ENCODE measurements at places on chromosomes 2 and 18.

DNA sequence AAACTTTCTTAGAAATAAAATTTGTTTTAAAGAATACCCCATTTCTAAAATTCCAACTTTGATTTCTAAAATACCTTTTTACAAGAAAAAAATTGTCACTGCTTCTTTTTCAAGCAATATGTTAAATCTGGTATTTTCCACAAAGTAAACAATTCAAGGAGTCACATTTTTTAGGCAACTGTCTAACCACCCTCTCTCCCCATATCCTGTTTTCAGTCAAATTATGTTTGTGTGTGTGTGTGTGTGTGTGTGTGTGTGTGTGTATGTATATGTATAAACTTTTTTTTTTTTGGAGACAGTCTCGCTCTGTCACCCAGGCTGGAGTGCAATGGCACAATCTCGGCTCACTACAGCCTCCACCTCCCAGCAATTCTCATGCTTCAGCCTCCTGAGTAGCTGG, 59.3 kb downstream of the ADNP2 start:
- DNase-seq = no peak

- DNase-seq = no peak
These were observed 35.7 kb downstream of the AMER3 start for GRCh38 chr2:130790804-130791616.

- DNase-seq = no peak
These were observed 14.9 kb upstream of the CYP26B1 start for GRCh38 chr2:72162574-72162973.

DNA sequence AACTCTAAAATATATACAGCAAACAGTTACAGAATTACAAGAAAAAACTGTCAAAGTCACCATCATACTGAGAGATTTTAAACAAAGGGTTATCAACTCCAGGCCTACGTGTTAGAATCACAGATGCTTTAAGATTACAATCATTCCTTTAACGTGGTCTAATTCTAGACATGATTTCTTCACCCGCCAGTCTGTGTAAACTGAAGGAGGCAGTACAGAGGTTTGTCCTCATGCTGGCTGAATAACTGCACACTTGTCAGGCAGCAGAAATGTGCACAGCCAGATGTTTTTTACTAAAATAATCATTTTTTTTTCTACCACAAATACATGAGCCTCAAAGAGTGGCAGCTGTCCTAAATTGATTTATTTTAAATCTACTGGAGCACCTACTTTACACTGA, 15.5 kb upstream of the NEURL3 start:
- DNase-seq = no peak

GRCh38 chr18:69887256-69887655, 60.4 kb downstream of the CD226 start:
- DNase-seq = no peak

- no peak for DNase-seq
These were observed 23.3 kb upstream of the IL1R1 start for GRCh38 chr2:102119255-102119654.

GRCh38 chr2:110925479-110925878, 193.1 kb downstream of the ACOXL start:
- no peak for DNase-seq

GRCh38 chr2:143296089-143296488, 166.9 kb downstream of the ARHGAP15 start:
- DNase-seq = no peak

GRCh38 chr2:29796446-29796845, 124.9 kb downstream of the ALK start:
- DNase-seq = no peak

- no peak for DNase-seq
These were observed 5.5 kb upstream of the TMEM214 start for GRCh38 chr2:27027211-27027651.

- DNase-seq = no peak
These were observed 60.7 kb upstream of the AQP4 start for GRCh38 chr18:26926066-26926675.

GRCh38 chr18:44556296-44556695, 124.4 kb upstream of the SETBP1 start:
- no peak for DNase-seq

- DNase-seq = no peak
These were observed 128.6 kb downstream of the TSN start for GRCh38 chr2:121884078-121884477.

- DNase-seq = no peak
These were observed 6.7 kb upstream of the ACAA2 start for GRCh38 chr18:49819823-49820671.

- no peak for DNase-seq
These were observed 148.8 kb upstream of the SRD5A2 start for GRCh38 chr2:31729442-31730092.

DNA sequence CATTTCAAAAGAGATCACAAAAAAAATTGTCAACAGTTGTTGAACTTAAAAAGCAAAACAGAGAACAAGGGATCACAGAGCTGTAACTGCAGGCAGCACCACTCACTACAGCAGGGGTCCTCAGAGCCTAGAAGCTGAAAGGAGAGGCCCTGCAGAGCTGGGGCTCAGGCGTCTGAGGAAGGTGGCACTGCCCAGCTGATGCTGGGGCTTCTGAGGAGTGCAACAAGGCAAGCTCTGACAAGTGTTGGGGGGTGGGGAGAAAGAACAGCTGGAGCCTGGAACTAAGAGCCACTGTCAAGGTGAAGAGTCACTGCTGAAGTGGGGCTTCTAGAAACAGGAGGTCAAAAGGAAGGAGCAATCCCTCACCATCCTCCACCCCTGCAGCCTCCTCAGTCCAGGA, 46.2 kb downstream of the FTCDNL1 start:
- DNase-seq = no peak

- no peak for DNase-seq
These were observed 15.5 kb downstream of the SH3BP4 start for GRCh38 chr2:234967201-234967869.

GRCh38 chr18:63410792-63411191, 11.5 kb downstream of the VPS4B start:
- no peak for DNase-seq

- no peak for DNase-seq
These were observed 541.8 kb downstream of the SOX11 start for GRCh38 chr2:6233993-6234392.

DNA sequence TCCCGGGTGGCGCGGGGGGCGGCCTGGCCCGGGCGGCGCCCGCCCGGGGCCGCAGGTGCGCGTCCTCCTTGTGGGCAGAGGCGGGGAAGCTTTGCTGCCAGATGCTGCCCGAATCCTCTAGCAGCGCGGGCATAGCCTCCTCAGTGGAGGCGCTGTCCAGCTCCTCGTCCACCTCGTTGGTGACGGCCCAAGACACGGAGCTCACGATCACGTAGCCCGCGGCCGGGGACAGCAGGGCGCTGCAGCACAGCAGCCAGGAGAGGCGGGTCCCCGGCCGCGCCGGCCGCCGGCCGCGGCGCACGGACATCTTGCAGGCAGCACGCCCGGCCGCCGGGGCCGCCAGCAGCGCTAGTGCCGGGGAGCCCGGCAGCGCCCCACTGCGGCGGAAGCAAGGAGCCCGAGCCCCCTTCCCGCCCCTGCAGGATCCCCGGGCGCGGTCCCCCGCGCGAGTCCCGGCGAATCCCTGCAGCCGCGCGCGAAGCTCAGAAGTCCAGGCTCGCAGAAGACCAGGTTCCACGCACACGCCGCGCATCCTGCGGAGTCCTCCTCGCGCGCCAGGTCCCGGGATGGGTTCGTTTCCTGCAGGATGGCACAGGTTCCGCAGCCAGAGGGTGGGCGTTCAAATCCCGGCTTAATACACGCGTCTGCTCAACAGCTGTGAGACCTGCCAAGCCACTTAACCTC, at the start of gene CREG2:
TSS of gene CREG2 (minus strand) at position 353 of the 684 bp plus-strand sequence. CDS start at position 307, 46 bp downstream.
- DNase-seq = no peak

GRCh38 chr2:71600555-71600954, 147.2 kb downstream of the DYSF start:
- DNase-seq = no peak

- DNase-seq = no peak
These were observed 78.2 kb downstream of the COA5 start for GRCh38 chr2:98530114-98530513.

- DNase-seq = no peak
These were observed 3.0 kb downstream of the MSH6 start for GRCh38 chr2:47785986-47786385.

- no peak for DNase-seq
These were observed 2.0 kb downstream of the RAB27B start for GRCh38 chr18:54830260-54830659.

DNA sequence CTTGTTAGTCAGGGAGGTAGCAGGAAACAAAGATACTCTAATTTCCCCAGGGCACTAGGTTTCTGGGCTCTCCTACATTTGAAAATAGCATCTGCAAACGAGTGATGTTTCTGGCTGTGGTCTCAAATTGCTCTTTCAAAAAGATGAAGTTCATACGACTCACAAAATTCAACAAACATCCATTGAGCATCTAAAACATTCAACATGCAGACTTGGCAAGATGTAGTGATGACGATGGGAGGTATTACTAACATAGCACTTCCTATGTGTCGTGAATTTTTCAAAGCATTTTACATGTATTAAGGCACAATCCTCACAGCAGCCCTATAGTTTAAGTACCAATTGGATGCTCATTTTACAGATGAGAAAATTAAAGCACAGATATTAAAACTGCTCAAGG, 5.2 kb downstream of the CCBE1 start:
- no peak for DNase-seq

GRCh38 chr2:9358846-9359245, 64.5 kb downstream of the ITGB1BP1 start:
- DNase-seq = no peak

GRCh38 chr2:45043174-45043573, 33.9 kb upstream of the SIX2 start:
- DNase-seq = no peak

DNA sequence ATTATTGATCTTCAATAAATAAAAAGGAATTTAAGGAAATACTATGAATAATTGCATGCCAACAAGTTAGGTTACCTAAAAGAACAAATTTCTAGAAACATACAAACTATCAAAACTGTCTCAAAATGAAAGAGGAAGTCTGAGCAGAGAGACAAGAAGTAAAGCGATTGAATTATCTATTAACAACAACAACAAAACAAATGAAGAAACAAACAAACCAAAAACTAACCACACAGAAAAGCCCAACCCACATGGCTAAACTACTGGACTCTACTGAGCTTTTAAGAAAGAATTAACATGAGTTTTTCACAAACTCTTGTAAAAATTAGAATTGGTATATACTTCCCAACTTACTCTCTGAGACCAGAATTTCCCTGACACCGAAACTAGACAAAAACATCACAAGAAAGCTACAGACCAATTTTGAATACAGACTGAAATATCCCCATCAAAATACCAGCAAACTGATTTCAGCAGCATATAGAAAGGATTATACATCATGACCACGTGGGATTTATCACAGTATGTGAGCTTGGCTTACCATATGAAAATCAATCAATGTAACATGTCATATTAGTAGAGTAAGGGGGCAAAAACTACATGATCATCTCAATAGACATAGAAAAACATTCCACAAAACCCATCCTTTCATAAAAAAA, 16.6 kb upstream of the GALNT1 start:
- no peak for DNase-seq

GRCh38 chr2:203650860-203651613, 55.4 kb upstream of the CD28 start:
- DNase-seq = no peak

GRCh38 chr2:33033606-33034081, 86.9 kb downstream of the LTBP1 start:
- DNase-seq = no peak

DNA sequence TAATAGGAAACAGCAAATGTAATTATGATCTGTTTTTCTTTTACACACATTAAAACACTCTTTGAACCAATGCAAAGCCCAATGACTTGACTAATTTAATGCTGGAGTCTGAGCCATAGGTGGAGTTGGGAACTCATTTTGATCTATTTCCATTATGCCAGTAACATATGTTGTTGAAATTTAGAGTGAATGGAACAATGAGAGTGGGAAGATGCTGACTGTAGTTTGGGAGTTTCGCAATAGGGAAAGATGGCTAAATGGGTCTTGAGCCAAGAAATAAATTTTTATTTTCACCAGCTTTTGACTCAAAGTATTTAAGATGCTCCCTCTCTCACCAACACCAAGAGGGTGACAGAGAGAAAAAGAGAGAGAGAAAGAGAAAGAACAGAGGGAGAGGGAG, 246.7 kb downstream of the DLGAP1 start:
- no peak for DNase-seq

- DNase-seq = no peak
These were observed 39.2 kb downstream of the GRHL1 start for GRCh38 chr2:9990736-9991135.

DNA sequence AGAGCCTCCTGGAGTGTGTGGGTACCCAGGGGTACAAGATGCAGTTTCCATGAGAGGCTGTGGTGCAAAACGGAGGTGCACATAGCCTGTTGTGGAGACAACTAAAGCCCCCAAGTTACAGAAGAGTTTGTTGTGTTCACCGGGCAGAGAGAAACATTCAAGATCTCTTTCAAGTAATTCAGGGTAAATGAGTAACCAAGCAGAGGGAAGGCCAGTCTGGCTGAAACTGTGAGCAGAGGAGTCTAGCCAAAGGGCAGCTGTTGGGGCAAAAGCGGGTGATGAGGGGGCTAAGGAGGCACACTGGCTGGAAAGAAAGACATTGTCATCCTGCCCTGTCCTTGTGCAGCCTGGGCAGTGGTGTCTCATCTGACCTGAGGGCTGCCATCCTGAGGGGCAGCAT, 52.0 kb downstream of the CXCR4 start:
- DNase-seq = no peak

DNA sequence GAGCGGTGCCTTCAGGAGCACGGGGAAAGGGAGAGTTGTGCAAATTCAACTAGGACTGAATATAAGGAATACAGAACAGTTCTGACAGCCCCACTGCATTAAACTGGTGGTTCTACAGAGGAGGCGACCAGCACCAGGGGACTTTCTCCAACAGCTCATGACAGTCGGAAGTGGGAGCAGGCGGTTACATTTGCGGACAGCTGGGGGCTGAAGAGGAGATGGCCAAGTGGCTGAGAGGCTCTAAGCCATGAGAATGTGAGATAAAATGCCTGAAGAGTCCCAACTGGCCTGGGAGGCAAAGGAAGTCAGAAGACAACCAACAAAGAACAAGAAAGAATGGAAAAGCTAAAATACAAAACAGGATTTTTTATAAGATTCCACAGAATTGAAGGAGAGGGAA, 141.3 kb downstream of the L3MBTL4 start:
- DNase-seq = no peak

GRCh38 chr2:238009563-238009962, 42.7 kb downstream of the UBE2F start:
- no peak for DNase-seq

DNA sequence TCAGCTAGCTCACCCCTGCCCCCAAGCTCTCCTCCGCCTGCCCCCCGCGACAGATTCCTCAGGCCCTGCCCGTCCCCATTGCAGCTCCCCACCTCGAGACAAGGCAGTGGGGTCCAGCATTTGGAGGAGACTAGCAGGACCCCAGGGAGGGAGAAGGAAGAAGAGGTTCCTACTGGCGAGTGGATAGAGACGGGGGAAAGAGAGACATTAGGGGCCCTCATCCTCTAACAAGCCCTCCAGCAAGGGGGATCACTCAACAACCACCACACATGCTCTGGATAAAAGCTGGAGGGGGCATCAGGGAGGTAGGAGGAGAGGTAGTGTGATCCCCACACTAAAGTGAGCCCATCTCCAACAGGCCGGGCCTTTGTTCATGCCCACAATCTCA, 8.9 kb upstream of the TNS1 start:
- no peak for DNase-seq

- no peak for DNase-seq
These were observed 49.2 kb downstream of the SIGLEC15 start for GRCh38 chr18:45874491-45875184.
